ENCODE measurements at places on chromosomes 5 and 9.

GRCh38 chr5:134543820-134544614 lies 18.5 kb downstream of the JADE2 start:
- DNase-seq, result peak; percentile 83

- no peak for DNase-seq
Measured at GRCh38 chr9:113572076-113572861, 108.7 kb downstream of the RGS3 start.

DNA sequence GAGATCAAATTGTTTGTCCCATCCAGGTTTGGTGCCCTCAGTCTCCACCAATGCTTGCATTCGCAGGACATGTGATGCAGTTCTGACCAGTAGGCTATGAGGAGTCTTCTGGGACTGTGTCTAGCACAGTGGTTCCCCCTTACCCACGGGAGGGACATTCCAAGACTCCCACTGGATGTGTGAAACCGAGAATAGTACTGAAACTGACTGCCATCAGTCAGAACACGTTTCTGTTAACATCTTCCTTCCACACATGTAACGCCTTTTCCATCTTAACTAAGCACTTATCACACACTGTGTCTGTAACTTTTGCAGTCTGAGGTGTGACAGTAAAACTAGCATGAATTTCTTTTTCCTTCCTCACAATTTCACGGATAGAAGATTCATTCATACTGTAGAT lies 74.7 kb downstream of the PTTG1 start:
- no peak for DNase-seq

DNA sequence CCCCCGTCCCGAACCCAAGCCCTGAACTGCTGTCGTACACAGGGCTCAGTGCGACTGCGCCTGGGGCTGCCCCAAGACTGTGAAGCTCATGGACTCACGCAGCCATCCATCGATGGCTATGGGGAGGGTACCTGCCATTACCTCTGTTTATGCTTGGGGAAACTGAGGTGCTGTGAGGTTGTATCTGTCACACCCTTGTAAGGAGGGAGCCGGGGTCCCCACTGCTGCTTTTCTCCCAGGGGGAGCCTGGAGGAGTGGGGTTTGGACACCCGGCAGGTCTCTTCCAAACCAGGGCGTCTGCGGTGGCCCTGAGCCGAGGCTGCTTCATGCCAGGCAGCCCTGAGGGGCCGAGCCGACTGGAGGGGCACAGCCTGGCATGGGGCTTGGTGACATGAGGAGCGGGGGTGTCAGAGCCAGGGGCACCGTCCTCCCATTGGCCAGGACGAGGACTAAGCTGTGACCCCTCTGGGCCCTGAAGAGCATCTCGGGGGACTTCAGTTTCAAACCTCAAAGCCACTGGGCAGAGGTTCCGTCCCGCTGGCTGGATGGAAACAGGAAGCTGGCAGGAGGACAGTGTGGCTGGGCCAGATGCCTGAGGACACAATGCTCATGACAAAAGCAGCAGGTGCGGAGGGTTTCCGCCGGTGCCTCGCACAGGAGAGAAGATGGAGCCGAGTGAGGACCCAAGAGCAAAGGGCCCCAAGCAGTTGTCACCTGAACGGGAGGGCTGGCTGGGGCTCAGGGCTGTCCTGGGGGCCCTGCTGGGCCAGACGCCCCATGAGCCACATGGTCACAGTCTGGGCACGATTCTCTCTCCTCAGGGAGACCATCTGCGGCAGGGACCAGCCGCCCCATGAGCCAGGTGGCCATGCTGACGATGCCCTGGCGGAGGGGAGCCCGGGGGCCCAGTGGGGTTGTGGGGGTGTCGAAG lies 54.4 kb upstream of the EXOC3 start:
- peak; percentile 27 for DNase-seq

GRCh38 chr9:127662617-127663016 lies 44.2 kb upstream of the CFAP157 start:
- DNase-seq, result no peak

DNA sequence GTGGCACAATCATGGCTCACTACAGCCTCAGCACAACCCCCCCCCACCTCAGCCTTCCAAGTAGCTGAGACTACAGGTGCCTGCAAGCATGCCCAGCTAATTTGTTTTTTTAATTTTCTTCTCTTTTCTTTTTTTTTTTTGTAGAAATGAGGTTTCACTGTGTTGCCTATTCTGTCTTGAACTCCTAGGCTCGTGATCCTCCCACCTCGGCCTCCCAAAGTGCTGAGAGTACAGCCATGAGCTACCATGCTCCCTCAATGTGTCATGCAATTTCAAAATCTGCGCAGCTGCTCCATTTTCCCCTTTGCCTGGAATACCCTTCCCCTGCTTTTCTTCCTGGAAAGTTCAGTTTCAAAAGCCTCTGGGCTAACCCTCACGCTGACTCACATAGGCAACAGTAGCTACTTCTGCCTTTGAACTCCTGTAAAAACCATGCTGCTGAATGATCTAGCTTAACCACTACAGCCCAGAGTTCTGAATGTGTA lies 71.0 kb upstream of the IL7R start:
- no peak for DNase-seq

Data from GM10248 (cell line).